Spleen (tissue), 13 donors: ENCODE measurements at places on chromosomes 1 and 21. TPM values are rescaled to one million over a fixed set of nuclear protein-coding genes. Genes with fewer than 3 reads are reported as not detected.

DNA sequence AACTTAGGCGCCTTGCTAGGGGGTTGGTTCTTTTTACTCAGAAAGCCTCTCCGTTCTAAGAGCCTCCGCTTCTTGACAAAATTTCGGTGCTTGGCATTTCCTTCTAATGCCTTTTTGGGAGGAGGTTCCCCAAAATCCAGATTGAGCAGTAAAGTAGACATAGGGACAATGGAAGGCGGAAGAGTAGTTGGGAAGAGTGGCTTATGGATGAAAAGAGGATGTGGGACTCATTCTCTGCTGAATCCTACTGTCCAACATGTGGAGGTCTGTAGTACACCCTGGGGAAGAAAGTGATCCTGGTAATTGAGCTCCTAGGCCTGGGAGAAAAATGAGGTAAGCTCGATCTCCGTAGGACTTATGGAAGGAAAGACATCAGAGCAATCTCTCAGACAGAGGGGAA is 777 bp upstream of the METTL25B start:
- H3K27me3 ChIP-seq: no peaks in the 10 kb centered on the region
- DNase-seq: no peak
- peak overlapping the region; percentile 96 for H3K27ac ChIP-seq
- peaks cover 57% of the 10 kb centered on the region for H3K4me1 ChIP-seq
- no peaks in the 10 kb centered on the region for H3K36me3 ChIP-seq

Gene ITSN1
- total RNA-seq: 77.2 TPM

DNA sequence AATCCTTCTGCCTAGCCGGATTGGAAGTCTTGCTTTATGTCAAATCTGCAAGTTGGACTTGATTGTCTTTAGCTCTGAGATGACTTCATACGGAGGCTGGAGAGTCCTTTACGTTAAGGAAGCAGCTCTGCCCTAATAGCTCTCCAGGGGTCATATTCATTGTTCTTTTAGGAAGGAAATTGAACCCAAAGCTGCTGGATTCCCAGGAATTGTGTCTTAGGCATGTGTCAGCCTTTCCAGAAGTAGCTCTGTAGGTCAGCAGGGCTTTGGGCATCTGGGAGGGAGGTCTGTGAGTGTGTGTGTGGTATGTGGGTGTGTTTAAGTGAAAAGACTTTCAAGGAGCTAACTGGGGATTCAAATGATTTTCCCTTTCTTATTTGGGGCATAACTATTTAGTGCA is 82.4 kb downstream of the ABCA4 start:
- no peak overlapping the region for H3K27ac ChIP-seq
- no peaks in the 10 kb centered on the region for H3K36me3 ChIP-seq
- H3K4me1 ChIP-seq: no peaks in the 10 kb centered on the region
- no peak for DNase-seq
- peaks cover 3% of the 10 kb centered on the region for H3K27me3 ChIP-seq
- no peak overlapping the region for H3K4me3 ChIP-seq

Gene GTF2B
- total RNA-seq: 40.5 TPM

DNA sequence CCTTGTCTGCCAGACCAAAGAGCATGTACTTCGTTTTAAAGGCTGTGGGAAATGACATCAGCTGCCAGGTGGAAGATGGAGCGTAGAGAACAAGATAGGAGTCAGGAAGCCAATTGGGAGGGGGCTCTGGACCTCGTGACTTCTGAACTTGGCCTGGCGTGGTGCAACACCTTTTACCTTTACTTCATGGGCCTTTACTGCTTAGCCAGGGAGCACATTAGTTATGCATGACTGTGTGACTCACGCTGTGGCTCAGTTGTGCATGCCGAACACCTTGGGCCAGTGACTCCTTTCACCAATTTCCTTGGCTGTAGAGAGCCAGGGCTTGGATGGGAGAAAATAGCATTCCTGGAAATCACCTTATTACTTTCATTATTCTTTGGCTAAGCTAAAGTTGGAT is 7.2 kb downstream of the XCL1 start:
- no peaks in the 10 kb centered on the region for H3K4me1 ChIP-seq
- H3K27ac ChIP-seq: no peak overlapping the region
- H3K27me3 ChIP-seq: no peaks in the 10 kb centered on the region

Gene IGSF9
- 2.1 TPM for total RNA-seq

DNA sequence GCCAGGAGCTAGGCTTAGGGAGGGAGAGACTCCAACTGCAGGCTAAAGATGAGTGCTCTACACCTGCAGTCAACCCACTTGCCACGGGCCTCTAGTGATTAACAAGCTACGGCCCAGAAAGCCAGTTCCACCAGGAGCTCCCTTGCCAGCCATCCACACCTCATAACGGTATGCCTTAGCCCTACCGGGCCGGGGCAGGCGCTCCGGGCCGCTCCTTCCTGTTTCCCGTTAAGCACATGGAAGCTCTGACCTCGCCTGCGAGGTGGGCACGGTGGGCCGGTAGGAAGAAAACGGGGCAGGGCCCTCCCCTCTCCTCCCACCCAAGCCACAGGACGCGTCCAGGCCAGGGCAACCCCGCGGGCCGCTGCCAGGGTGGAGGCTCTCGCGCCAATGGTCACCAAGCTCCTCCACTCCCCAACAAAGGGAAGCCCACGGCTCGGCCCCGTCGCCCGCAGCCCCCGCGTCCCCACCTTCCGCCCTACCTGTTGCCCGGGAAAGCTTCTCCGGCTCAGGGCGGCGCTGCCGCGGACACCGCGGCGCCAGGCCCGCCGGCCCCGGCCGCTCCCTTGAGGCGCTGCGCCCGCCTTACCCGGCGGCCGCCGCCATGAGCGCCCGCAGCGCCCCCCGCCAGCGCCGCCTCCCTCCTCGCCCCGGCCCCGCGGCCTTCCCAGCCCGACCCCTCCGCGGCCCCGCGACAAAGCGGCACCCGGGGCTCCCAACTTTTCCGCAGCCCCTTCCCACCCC is 627 bp downstream of the CERS2 start:
- H3K27ac ChIP-seq: peak overlapping the region; percentile 96
- H3K4me3 ChIP-seq: peak overlapping the region; percentile 67
- H3K36me3 ChIP-seq: peaks cover 4% of the 10 kb centered on the region
- H3K27me3 ChIP-seq: no peaks in the 10 kb centered on the region
- DNase-seq: peak; percentile 90
- peaks cover 88% of the 10 kb centered on the region for H3K4me1 ChIP-seq

DNA sequence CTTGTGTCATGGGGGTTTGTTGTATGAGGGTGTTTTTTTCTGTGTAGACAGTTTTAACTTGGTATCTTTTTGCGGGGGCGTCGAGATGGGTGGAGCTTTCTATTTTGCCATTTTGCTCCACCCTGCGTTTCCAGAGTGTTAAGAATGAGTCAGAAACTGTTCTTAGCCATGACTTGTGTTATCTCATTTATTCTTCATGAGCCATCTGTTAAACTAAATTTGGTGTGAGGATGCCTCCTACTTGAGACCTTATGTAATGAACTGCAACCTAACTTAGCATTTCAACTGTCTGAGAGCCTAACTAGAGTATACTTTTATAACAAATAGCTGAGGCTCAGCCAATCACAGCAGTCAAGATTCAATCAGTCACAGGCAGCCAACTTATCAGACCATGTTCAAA is 1873.5 kb downstream of the NCAM2 start:
- no peak overlapping the region for H3K27ac ChIP-seq
- DNase-seq: no peak
- no peaks in the 10 kb centered on the region for H3K36me3 ChIP-seq

DNA sequence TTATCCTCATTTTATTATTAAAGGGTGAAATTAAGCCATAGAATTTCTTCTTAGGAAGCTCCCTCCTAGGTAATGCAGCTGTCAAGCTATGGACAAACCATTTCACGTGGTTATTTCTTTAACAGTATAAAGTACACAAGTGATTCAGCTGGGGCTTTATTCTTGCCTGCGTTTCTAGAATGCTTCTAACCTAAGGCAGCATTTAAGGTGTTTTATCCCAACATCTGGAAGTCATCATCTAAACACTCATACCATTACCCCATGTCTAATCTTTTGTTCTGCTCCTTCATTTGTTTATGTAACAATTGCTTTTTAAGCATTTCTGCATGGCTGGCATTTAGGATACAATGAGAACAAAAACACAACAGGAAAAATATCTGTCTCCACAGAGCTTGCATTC is 829.2 kb upstream of the ADAMTS5 start:
- no peaks in the 10 kb centered on the region for H3K4me1 ChIP-seq
- H3K4me3 ChIP-seq: no peak overlapping the region

Gene PRAMEF20
- not detected for total RNA-seq

- no peaks in the 10 kb centered on the region for H3K4me1 ChIP-seq
- no peak overlapping the region for H3K27ac ChIP-seq
- H3K27me3 ChIP-seq: no peaks in the 10 kb centered on the region
- H3K4me3 ChIP-seq: no peak overlapping the region
- no peaks in the 10 kb centered on the region for H3K36me3 ChIP-seq
Measured at GRCh38 chr1:86478416-86479156, 9.9 kb downstream of the CLCA1 start.

Gene OSCP1
- total RNA-seq: 1.2 TPM

- DNase-seq: no peak
- H3K36me3 ChIP-seq: no peaks in the 10 kb centered on the region
- H3K27me3 ChIP-seq: no peaks in the 10 kb centered on the region
- no peak overlapping the region for H3K4me3 ChIP-seq
- H3K27ac ChIP-seq: no peak overlapping the region
Measured at GRCh38 chr1:22916471-22916820, 56.2 kb downstream of the LACTBL1 start.

DNA sequence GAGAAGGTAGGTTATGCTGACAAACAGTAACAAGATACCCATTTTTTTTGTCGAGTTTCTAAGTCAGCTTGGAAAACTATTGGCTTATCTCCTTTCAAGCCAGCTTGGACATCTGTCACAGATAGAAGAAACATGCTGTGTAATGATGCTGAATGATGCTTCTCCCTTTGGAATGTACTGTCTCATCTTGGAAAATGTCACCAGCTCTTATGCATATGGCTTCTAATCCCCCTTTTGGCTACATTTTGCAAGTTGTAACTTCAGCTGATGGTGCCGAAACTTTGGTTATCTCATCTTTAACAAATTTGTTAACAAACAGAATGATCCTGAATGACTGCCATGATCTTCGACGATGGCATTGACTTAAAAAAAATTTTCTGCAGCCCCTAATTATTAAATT is 68.8 kb upstream of the ST6GALNAC3 start:
- H3K4me3 ChIP-seq: no peak overlapping the region
- no peaks in the 10 kb centered on the region for H3K4me1 ChIP-seq
- H3K27me3 ChIP-seq: no peaks in the 10 kb centered on the region
- no peak overlapping the region for H3K27ac ChIP-seq

Gene USF1
- 126 TPM for total RNA-seq
